ENCODE measurements at places on chromosomes 5 and 9.

DNA sequence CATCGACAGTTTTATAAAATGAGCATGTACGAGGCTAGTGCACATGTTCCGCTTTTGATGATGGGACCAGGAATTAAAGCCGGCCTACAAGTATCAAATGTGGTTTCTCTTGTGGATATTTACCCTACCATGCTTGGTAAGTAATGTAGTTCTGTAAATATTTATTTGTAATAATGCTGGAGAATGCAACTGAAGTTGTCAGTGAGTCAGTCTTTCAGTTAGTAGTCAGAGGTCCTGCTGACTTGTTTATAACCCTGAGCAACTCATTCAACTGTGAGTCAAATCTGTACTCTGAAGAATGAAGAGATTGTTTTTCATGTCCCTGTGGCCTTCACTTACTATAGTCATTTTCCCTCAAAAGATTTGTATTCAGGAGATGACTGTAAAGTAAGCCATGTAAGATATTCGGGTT is 28.4 kb upstream of the GPR150 start:
- no peak for DNase-seq

DNA sequence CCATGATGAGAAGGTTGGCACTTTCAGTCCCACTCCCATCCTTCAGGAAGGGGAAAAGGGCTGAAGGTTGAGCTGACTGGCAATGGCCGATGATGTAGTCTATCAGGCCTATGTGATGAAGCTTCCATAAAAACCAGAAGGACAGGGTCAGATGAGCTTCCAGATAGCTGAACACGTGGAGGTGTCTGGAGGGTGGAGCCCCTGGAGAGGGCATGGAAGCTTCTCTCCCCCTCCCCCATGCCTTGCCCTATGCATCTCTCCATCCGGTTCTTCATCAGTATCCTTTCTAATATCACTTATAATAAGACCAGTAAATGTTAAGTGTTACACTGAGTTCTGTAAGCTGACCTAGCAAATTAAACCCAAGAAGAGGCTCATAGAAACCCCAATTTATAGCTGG is 32.6 kb upstream of the SMU1 start:
- no peak for DNase-seq

- no peak for DNase-seq
These were observed 55.2 kb downstream of the RASEF start for GRCh38 chr9:83007521-83008300.

- DNase-seq: peak; percentile 13
These were observed 291.8 kb upstream of the DAB2 start for GRCh38 chr5:39716532-39717028.

DNA sequence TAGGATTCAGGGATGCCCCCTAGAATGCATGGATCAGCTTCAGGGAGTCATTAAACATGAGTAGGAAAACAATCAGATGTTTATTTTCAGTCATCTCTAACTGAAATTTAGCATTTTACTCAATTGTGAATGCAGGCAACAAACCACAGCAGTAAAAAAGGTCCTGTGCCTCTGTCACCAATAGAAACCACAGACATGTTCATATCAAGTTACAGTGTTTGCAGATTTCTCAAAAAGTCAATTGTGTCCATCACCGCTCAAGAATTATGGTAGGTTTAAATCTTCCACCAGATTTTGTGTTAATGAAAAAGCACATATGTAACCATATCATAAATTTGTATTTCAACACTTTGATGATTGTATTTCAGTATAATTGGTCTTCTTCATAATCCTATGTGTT is 68.4 kb upstream of the SLC1A1 start:
- DNase-seq: no peak

DNA sequence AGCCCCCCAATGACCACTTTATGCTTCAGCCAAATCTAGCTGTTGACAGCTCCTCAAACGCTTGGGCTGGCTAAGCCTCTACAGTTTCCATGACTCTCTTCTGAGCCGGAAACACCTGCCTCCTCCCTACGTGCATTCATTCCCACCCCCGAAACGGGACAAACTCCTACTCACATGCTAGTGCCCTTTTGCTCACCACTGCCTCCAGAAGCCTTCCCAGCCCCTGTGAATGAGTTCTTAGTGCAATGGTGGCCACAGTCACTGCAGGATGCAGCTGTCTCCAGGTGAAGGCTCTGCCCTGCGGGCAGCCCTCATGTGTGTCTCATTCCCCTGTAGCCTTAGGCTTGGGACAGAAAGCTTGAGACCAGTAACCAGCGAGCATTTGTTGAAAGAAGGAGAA is 68.8 kb upstream of the DAB2IP start:
- DNase-seq: no peak

DNA sequence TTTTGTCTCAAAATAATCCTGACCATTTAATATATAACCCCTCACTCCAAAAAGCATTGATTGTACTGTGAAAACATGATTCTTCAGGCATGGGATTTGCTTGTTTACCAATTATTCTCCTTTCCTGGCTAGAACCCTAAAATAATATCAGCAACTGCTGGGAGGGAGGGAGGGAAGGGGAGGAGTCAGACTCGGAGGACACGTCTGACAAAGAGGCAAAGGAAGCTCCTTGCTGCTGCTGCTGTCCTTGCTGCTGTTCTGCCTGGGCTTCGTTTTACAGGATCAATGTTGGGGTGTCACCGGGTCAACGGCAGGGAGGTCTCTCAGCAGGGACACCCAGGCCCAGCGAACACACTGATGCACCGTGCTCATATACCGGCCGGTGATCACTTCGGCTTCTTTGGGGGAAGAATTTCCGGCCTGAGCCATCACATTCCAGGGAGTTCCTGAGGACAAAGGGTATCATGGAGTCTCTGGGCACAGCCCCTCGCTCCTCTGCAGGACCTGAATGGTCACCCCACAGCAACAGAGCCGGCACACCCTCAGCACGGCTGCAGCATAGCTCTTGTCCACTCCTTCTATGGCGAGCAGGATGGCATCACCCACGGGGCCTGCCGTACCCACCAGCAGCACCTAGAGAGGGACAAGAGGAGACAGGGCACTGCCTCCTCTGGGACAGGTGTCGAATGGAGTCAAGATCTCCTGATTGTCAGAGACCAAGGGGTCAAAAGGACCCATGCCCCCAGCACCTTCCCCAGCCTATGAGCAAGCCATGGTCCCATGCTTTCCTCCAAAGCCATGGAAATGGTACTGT is 27.9 kb downstream of the MED10 start:
- no peak for DNase-seq

GRCh38 chr5:126858441-126858840 is 81.5 kb downstream of the LMNB1 start:
- DNase-seq: no peak

GRCh38 chr9:135196474-135196873 is 109.0 kb downstream of the OLFM1 start:
- no peak for DNase-seq

DNA sequence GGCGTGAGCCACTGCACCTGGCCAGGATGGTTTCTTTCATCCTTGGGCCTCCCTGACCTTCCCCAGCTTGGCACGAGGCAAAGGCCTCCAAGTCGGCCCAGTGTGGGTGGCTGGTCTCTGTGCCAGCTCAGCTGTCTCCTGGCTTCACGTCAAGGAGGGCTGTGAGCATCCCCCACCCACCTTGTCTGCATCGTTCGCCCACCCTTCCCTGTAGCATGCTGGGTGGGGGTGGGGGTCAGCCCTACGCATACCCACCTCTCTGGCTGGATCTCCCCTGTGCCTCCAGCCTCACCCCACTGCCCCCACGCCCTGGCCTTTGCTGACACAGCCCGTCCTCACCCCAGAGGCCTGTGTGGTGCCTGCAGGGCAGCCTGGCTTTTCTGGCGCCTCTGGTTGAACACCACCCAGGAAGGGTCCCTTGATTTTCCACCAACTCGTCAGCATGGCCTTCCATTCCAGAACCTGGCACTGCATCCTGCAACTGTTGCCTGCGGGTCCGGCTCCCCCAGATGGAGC is 8.8 kb upstream of the WDR5 start:
- DNase-seq: no peak

- no peak for DNase-seq
These were observed 766 bp downstream of the NR5A1 start for GRCh38 chr9:124506433-124506832.

DNA sequence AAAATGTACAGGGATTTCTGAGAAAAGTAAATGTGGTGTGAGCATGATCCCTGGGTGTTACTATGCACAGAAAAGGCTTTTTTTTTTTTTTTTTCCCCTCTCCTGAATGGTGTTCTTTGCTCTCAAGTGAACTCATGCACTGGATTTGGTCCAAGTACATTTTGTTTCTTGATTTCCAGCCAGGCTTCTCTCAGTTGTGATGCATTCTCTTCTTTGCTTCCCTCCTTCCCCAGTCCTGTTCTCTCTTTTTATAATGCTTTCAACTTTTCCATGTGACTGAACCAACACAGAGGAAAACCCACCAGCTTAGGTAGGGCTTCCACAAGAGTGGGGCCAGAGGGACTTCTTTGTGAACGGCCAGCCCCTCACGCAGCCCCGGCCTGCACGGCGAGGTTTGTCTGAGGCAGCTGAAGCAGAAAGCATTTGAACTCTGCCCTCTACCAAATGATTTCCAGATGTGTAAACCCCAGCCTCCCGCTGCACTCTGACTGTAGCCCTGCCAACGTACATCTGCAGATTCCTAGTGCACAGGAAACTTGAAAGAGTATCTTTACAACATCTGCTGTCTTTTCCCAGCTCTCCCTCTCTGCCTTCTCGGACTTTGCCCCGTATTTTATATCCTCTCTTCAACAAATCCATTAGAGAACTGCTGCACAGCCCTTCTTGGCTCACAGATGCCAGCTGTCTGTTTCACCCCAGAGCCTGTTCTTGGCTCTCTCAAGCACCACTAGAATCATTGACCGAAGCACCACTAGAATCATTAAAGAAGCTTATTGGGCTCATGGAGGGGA is 71.8 kb upstream of the CD180 start:
- DNase-seq: peak; percentile 52

DNA sequence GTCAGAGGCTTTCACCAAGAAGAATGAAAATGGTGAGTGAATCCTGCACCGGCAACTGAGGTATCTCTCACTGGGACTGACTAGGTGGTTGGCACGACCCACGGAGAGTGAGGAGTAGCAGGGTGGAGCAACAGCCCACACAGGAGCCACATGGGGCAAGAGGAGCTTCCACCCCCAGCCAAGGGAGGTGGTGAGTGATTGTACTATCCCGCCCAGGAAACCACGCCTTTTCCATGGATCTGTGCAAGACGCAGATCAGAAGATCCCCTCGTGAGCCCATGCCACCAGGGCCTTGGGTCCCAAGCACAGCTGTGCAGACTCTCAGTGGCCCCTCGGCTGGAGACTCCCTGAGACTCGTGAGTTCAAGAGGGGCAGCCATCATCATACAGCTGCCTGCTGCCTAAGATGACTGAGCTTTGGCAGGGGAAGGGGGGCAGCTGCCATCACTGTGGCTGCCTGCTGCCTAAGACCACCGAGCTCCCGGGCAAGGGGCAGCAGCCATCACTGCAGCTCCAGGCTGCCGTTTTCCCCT is 229.5 kb downstream of the AP3B1 start:
- DNase-seq: no peak

DNA sequence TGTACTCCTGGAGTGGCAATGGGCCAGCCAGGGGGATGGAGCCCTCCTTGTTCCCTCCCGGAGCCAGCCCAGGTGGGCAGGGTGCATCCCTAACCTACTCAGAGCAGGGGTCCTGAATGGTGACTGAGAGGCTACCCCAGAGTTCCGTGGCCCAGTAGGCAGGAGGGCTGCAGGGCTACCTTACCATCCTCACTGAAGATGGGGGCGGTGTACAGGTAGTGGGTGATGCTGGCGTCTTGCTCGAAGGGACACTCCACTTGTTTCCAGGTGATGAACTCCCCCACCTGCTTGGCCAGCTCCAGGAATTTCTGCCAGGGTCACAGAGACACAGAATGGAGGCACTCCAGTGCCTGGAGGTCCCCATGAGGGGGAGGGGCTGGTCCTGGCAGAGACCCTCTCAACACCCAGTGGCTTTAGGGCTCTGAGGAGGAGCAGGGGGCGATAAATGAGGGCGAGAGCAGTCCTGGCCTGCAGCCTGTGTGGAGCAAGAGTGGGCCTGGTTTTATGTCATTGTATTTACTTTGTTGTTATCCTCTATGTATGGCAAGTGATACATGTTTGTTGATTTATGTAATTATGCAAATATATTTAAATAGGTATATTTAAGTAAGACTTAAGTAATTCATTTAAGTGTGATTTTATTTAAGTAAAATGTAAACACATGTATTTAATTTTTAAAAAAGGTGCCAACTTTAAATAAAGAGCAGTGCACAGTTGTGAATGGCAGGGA is 39.9 kb upstream of the RNF130 start:
- no peak for DNase-seq

- peak; percentile 64 for DNase-seq
These were observed 230.3 kb downstream of the AUH start for GRCh38 chr9:91131433-91131839.

DNA sequence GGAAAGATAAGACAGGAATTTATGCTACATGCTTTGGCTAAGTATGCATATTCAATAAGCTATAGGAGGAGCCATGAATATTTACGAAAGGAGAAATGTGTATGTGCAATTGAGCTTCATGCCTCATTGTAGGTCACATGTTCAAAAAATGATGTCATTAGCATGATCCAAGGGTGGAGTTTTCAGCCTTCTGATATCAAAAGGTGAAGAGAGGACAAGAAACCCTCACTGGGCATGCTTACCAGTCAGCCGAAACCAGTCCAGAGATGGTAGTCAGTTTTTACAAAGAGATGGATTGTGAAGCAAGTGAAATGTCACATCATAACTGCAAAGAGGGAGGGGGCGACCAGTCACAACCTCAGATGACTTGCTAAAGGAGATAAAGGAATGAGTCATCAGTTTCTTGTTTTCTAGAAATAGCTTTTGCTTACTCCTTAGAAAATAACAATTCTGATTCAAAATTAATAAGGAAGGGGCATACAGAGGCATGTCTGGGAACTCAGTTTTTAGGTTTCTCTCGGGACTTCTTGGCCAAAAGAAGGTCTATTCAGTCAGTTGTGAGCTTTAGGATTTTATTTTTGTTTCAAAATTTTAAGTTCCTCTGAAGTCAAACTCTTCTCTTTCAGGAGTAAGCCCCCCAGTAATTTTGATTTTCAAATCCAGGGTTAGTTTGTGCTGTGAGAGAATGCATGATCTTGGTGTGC is 1067.8 kb upstream of the EDIL3 start:
- no peak for DNase-seq

- no peak for DNase-seq
These were observed 50.2 kb downstream of the PLPP1 start for GRCh38 chr5:55484531-55484930.

- DNase-seq: no peak
These were observed 9.4 kb downstream of the ANKS6 start for GRCh38 chr9:98786750-98787510.

DNA sequence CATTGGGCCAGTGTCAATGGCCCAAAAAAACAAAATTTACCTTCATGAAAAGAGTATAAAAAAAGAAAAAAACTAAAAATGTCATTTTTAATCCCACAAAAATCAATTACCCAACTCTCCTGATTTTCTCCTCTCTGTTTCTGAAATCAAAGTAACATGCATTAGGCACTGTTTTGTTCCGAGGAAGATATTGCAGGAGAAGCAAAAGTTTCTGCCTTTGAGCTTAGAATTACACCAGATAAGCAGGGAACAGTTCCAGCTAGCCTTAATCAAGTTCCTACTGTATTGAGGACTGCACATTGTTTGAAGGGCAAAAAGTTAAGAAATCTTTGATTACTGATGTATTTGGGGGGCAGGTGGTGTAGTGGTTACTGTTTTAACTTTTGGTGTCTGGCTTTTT is 1.1 kb upstream of the PRKAA1 start:
- DNase-seq: no peak

GRCh38 chr5:2482778-2483177 is 268.7 kb downstream of the IRX2 start:
- no peak for DNase-seq

Data from T1000 (cell line).